ENCODE measurements at places on chromosomes 6 and 20.

- no peak for DNase-seq
Measured at GRCh38 chr6:84019141-84019841, 14.3 kb upstream of the MRAP2 start.

GRCh38 chr6:122931916-122932315 lies 64.1 kb upstream of the CLVS2 start:
- no peak for DNase-seq

- DNase-seq: no peak
Measured at GRCh38 chr6:1615151-1615852, 5.6 kb downstream of the FOXC1 start.

- no peak for DNase-seq
Measured at GRCh38 chr6:170082531-170083187, 208.2 kb downstream of the DLL1 start.

- no peak for DNase-seq
Measured at GRCh38 chr6:27829453-27830211, 82.6 kb downstream of the OR2B2 start.

GRCh38 chr20:52295556-52295955 lies 104.0 kb upstream of the ZFP64 start:
- no peak for DNase-seq

GRCh38 chr20:41392871-41393704 lies 26.5 kb upstream of the EMILIN3 start:
- DNase-seq: no peak

GRCh38 chr6:31378062-31378720 lies 21.2 kb upstream of the HLA-B start:
- DNase-seq: no peak

GRCh38 chr6:3690506-3690905 lies 61.0 kb downstream of the PXDC1 start:
- no peak for DNase-seq

GRCh38 chr6:91198588-91199255 lies 611.9 kb upstream of the MAP3K7 start:
- no peak for DNase-seq

GRCh38 chr6:12963567-12963966 lies 247.0 kb downstream of the PHACTR1 start:
- no peak for DNase-seq

DNA sequence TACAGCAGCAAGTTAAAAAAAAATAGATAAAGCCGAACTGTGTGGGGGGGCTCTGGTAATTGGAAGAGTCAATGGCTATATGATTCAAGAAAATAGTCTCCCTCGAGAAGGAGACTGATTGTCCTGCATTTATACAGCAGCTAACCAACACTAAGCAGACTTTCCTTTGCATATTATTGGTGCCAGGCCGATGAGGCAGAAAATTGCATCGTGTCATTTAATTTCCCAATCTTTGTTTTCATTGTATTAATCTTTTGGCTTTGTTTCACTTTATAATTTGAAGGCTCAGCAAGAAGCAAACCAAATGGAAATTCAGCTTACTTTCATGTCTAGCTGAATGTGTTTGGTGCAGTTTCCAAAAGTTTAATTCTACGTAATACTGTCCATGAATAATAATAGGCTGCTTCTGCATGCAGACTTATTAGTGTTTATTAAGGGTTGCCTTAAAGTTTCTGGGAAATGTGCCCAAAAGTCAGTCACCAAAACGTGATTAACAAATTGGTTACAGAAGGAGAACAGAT lies 258.5 kb downstream of the HACE1 start:
- peak; percentile 13 for DNase-seq

- no peak for DNase-seq
Measured at GRCh38 chr6:26033941-26034354, 53.3 kb upstream of the HFE start.

GRCh38 chr6:3545156-3545555 lies 88.3 kb upstream of the SLC22A23 start:
- DNase-seq: no peak

GRCh38 chr6:153028286-153028685 lies 25.8 kb upstream of the MTRF1L start:
- DNase-seq: peak; percentile 7

- peak; percentile 54 for DNase-seq
Measured at GRCh38 chr6:170448751-170449630, 104.1 kb downstream of the PSMB1 start.

DNA sequence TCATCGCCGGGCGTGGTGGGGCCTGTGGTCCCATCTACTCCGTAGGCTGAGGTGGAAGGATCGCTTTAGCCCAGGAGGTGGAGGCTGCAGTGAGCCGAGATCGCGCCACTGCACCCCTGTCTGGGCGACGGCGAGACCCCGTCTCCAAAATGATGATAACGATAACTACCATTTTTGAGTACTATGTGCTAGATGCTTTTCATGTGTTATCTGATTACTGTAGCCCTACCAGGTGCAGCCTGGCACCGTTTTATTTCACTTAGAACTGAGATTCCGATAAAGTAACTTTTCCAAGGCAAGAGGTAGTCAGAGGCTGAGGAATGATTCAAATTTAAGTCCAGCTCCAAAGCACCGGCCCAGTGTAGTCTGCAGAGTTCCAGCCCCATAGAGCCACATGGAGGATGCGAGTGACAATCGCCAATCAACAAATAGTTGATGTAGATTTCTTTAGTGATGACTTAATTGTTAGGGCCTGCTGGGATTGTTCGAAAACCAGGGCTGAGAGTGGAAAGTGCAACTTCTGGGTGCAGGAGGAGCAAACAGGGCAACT lies 727 bp downstream of the ERMARD start:
- DNase-seq: peak; percentile 4

GRCh38 chr6:98824902-98825599 lies 9.3 kb upstream of the POU3F2 start:
- DNase-seq: no peak

DNA sequence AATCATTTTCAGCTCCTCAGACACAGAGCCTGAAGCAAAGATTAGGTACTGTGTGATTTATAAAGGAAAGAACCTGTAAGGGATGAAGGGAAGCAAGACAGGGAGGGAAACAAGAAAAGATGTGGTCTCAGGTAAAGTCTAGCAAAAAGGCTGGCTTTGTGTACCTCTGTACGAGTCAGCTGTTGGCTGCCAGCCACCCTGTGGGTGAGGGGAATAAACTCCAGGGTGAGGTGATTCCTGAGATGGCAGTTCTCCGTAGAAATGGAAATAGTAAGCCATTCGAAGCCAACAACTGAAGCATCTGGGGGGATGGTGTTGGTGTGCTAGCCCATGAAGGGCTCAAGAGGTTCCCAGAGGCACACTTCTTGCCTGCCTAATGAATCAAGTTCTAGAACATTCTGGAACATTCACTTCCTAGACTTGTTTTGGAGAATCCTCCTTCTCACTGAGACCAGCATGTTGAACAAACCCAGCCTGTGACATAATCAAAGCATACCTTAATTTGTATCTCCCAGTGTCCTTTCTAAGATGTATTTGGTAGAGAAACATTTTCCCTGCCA lies 10.6 kb upstream of the TTPAL start:
- DNase-seq: no peak

DNA sequence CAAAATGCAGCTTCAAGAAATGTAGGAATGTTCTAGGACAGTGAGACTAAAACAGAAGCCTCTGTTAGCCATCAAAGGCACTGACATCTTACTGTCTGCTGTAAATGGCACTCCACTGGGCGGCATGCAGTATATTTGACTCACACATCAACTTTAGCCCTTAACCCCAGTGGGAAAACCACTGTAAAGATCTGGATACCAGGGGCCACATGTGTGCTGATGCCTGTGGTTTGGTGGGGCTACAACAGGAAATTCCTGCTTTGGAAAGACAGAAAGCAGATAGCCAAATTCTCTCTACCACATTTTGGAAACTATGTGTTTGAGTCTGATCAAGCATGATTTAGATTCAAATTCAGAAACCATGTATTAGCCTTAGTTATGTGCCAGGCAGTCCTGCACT lies 4.3 kb downstream of the PFDN4 start:
- DNase-seq: peak; percentile 91

DNA sequence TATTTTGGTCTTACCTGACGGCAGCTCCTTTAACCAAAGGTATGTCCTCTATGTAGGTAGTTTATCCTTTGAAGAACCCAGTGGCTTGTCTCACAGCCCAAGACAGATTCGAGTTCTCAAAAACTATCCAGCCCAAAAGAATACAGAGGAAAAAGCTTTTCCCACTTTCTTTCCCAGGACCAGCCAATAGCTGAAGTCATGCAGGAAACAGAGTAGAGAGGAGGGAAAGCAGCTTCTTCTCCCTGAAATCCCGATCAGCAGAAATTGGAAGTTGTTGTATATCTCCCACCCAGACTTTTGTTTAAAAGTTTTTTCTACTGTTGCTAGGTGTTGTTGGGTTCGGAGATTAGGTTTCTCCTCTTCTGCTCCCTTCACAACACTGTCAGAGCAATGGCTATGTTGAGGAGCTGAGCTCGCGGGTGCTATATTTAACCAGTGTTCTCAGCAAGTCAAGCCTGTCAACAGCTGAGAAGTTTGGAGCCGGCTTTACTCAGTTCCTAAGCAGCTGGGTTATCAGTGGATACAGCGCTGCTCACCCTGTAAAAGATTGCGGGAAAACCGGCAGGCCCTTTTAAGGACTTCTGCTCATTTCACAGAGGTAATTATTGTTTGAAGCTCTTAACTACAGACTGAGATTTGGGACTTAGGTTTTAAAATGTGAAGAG lies at the start of gene FILIP1:
FILIP1 (minus strand) TSS at position 401 of the 665 bp plus-strand sequence. CDS start 78,828 bp downstream, outside the sequence.
- DNase-seq: peak; percentile 14

DNA sequence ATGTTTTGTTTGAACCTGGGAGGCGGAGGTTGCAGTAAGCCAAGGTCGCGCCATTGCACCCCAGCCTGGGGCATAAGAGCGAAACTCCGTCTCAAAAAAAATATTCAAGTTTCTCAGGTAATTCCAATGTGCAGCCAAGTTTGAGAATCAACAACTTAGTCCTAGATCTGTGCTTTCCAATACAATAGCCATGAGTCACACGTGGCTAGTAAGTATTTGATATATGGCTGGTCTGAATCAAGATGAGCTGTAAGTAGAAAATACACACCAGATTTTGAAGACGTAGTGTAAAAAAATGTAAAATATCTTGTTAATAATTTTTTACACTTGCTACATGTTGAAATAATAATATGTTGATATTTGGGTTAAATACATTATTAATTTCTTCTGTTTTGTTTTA lies 35.0 kb upstream of the BTBD3 start:
- DNase-seq: no peak

DNA sequence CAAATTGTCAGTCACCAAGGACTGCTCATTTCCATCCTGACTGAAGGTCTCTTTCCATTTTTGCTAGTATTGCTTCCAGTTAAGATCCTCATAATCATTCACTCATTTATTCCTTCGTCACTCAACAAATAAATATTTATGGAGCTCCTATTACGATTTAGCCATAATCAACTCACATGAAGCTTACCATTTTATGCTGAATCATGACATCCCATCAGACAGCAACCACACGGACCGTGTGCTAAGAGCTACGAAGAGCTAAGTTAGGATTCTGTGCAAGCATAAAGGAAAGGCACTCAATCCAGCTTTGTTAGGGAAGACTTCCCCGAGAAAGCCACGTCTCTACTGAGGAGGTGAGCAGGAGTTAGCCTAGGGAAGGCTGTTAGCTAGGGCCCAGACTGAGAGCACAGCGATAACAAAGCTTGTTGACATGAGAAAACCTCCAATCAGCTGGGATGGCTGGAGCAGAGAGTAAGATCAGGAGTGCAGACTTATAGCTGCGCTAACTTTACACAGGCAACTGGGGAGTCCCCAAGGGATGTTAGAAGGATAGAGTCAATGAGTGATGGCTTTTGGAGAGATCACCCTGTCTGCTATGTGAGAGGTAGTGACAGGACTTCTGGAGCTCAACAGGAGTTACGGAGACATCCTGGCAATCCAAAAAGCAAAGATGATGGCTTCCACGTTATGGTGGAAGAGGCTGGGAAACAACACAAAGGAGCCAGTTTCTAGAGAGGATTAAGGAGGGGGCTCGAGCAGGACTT lies 2.6 kb upstream of the GID8 start:
- DNase-seq: no peak

DNA sequence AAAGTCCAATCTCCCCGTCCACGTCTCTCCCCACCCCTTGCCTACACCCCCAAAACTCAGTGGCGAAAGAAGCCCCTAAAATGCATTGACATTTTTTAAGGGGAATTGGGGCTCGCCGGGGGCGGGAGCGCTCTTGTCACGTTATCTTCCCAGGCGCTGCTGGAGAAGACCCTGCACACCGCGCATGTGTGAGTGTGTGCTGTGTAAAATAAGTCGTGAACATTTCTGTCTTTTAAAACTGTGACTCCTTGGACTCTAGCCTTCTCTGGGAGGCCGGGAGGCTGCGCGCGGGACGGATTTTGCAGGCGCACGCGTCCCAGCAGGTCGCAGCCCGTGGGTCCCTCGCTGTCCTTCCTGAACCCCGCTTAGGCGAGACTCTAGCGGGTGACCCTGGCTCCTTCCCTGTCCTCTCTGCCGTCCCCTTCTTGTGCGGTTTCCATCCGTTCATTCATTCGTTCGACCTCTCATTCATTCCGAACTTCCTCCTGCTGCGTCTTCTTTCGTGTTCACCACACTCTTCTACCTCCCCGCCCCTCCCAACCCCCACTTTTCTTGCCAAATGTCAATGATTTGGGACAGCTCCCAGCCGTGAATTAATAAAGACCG lies 2.2 kb downstream of the NRN1 start:
- DNase-seq: no peak

DNA sequence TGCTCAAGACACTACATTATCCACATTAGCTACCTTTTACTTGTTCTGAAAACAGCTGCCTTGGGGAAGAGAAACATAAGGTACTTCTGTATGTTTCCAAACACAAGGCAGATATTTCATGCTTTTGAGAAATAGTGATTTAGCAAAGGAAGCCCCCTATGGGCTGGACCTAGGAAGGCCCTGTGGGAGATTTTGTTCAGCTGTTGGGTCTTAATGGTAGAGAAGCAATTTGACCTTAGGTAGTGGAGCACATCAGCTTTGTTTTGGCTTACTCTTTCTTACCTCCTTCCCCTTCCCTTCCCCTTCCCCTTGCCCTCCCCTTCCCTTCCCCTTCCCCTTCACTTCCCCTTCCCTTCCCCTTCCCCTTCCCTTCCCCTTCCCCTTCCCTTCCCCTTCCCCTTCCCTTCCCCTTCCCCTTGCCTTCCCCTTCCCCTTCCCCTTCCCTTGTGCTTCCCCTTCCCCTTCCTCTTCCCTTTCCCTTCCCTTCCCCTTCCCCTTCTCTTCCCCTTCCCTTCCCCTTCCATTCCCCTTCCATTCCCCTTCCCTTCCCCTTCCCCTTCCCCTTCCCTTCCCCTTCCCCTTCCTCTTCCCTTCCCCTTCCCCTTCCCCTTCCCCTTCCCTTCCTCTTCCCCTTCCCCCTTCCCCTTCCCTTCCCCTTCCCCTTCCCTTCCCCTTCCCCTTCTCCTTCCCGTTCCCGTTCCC lies 84.6 kb downstream of the ANKS1A start:
- DNase-seq: no peak

All from AG10803 (cell line).